ENCODE measurements at places on chromosomes 5 and 9.
A peak's percentile ranks its signal among the peaks of the same experiment; 100 is the strongest.

DNA sequence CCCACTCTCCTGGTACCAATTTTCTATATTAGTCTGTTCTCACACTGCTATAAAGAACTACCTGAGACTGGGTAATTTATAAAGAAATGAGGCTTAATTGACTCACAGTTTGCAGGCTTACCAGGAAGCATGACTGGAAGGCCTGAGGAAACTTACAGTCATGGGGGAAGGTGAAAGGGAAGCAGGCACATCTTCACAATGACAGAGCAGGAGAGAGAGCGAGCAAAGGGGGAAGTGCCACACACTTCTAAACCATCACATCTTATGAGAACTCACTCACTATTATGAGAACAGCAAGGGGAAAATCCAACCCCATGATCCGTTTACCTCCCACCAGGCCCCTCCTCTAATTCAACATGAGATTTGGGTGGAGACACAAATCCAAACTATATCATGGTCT lies 72.2 kb downstream of the ATG10 start:
- no peak for DNase-seq

DNA sequence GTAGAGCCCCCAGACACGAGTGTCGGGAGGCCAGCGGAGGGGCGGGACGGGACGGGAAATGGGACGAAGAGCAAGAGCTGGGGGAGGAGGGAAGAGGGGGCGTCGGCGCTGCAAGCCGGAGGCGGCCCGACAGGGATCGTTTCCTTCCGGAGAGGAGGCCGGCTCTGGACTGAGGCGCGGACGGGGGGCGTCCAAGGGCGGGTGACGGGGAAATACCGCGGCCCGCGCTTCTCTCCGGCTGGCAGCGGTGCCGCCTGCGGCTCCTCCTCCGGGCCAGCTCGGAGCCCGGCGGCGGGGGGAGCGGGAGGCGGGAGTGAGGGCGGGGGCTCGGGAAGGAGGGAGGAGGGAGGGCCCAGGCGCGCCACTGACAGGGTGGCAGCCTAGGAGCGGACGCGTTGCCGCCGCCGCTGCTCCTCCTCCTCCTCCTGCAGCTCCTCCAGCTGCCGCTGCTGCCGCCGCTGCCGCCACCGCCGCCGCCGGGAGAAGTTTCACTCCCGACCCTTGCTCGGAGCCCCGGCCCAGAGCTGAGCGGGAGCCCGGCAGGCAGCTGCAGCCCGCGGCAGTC lies at the start of gene CHSY3:
Gene CHSY3 (plus strand): TSS at position 364 of the 565 bp plus-strand sequence.
- no peak for DNase-seq

DNA sequence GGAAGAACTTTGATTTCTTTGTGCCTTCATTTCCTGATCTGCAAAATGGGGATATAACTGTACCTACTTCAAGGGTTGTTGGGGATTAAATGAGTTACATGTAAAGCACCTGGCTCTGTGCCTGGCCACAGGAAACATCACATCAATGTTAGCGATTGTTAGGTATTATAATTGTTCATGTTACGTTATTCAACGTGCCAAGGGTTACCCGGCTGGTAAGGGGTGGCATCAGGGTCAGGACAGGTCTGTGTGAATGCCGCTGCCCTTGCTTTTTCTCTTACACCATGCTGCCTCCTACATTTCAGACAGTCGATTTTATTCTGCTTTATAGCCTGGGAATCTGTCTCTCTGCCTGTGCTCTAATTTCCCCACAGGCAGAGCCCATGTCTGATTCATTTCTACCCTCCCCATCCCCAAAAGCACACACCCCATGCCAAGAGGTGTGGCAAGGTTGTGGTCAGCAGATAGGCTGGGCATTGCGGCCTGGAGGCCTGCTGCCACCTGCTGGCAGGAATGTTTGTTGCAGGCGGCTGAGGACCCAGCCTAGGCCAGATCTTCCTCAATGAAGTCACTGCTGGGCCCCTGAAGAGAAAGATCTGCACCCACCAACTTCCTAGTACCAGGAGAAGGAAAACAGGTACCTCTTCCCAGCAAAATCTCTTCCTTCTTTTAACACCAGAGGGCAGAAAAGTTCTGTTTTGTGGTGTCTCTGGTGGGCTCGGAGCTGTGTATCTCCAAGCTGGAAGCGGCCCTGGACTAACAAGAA lies 5.3 kb downstream of the ANKS6 start:
- DNase-seq = peak; percentile 29

DNA sequence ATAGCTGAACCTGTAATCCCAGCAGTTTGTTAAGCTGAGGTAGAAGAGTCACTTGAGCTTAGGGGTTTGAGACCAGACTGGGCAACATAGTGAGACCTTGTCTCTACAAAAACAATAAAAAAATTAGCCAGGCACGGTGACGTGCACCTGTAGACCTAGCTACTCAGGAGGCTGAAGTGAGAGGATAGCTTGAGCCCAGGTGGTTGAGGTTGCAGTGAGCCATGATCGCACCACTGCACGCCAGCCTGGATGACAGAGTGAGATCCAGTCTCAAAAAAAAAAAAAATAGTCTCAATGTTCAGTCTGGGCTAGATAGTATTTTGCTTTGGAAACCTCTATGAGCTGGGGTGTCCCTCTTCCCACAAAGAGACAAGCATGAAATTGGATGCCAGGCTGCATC lies 51.9 kb upstream of the IQGAP2 start:
- no peak for DNase-seq

DNA sequence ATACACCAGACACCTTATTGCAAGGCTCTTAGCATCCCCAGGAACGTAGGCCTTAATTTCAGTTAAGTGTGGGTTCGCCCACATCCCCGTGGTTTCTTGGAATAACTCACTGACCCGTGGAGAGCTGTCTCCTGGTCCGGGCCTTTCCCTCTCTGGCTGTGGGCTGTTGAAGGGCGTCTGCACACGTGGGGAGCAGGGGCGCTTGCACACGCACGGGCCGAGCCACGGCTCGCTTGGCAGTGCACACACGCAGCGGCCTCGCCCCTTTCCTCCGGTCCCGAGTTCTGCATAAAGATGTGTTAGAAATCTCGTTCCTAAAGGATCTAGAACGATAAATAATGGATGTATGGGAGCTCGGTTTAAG lies 141.9 kb downstream of the PBX3 start:
- DNase-seq = no peak

GRCh38 chr5:133531178-133531577 lies 81.2 kb downstream of the FSTL4 start:
- DNase-seq = no peak

GRCh38 chr5:57658018-57658417 lies 175.4 kb upstream of the ACTBL2 start:
- DNase-seq = no peak

- no peak for DNase-seq
Observed at GRCh38 chr9:123287639-123288038, 19.3 kb upstream of the STRBP start.

DNA sequence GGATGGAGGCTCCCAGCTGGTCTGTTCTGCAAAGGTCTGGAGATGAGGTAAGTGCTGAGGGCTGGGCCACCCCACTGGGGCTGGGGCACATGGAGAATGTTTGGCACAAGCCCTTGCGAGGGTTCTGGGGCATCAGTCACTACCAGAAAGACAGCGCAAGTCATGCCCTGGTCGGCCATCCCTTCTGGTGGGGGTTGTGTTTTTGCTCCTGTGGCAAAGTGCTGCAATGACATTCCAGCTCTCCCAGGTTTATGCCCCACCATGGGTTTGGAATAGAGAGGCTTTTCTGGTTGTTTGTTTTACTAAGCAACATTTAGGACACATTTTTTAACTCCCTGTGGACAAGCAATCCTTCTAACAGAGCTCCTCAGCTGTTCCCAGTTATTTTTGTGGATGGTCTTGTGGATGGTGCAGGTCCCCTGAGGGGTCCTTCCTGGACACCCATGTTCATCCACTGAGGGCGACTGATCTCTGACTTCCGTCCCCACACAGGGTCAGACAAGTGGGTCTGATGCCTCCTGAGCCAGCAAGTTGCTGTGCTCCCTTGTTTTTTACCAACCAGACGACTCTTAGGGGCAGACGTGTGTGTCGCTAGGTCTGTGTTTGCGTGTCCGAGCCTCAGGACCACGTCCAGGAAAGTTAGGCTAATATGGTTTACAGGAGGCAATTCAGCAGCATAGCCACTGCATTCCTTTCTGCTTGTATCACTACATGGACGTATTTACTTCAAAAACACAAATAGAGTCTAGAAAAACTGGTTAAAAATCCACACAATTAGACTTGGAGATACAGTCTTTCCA lies 64.9 kb upstream of the ECM2 start:
- DNase-seq = no peak

- DNase-seq = no peak
Observed at GRCh38 chr9:136147890-136148714, 29.4 kb upstream of the TMEM250 start.

DNA sequence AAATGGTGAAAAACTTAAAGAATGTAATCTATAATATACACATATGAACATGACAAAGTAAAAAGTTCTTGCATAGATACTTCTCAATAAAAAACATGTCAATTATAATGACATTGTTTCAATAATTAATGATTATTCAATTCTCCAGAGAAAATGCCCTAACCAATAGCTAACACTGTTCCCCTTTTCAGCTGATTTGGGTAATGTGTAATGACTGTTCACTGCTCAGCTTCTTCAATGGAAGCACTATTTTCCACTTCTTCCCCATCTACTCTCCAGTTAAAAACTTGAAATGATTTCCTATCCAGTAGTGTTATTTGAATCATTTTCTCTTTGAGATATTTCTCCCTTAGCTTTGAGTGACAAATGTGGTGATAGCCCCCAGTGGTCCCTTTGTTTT lies 62.3 kb downstream of the CEP120 start:
- DNase-seq = no peak

DNA sequence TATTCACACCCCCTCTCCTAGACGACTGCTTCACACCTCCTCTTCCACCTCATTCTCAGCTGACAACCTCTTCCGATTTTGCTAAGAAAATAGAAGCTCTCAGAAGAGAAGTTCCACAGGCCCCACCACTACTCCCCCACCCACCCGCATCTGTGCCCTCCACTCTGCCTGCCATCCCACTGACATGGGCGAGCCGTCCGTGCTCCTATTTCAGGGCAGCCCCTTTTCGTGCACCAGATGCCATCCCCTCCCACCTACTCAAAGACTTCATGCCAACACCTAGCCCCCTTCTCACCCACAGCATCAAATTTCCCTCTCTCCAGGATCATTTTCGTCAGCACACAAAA lies 34.6 kb upstream of the JADE2 start:
- no peak for DNase-seq

GRCh38 chr5:128015478-128015877 lies 68.1 kb upstream of the SLC12A2 start:
- no peak for DNase-seq

DNA sequence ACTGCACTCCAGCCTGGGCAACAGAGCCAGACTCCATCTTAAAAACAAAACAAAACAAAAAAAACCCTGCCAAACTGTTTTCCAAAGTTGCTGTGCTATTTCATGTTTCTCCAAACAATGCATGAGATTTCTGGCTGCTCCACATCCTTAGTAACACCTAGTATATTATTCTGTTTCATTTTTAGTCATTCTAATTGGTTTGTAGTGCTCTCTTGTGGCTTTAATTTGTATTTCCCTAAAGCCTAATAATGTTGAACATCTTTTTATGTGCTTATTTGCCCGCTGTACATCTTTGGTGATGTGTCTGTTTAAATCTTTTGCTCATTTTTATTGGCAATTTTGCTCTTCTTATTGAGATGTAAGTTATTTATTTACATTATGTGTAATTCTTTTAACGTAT lies 18.4 kb upstream of the TTC1 start:
- no peak for DNase-seq

DNA sequence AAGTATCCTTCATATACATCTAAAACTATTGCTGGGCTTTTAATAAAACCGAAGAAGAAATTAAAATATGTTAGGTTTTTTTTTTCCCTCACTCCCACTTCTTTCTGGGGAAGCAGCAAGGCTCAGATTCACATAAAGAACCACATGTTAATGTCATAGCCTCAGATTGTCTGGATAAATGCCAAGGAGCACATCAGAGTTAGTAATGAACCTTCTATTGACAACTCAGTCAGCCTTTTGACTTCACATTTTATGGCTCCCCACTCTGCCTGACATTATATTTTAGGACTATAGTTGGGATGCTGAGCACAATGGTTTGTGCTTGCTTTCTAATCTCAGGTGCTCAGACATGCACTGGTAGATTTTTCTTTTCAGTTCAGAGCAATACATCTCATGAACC lies 21.8 kb downstream of the DMAC1 start:
- no peak for DNase-seq

GRCh38 chr5:142813220-142813619 lies 43.0 kb downstream of the ARHGAP26 start:
- DNase-seq = no peak

DNA sequence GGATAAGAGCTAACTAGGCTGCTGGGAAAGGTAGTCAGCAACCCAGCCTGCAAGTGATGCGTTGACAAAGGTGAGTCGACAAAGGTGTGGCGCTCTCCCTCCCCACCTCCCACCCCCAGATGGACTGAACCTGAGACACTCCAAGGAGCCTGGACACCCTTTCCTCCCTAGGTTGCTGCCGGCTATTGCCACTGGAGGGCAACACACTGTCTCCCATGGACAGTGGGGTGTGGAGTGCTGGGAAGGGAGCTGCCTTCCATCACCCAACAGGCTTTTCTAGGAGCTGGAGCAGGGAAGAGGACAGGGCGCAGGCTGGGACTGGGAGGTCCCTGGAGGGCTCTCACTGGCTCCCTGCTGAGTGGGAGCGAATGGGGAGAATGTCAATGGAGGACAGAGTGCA lies 75.4 kb upstream of the ARAP3 start:
- DNase-seq = no peak

DNA sequence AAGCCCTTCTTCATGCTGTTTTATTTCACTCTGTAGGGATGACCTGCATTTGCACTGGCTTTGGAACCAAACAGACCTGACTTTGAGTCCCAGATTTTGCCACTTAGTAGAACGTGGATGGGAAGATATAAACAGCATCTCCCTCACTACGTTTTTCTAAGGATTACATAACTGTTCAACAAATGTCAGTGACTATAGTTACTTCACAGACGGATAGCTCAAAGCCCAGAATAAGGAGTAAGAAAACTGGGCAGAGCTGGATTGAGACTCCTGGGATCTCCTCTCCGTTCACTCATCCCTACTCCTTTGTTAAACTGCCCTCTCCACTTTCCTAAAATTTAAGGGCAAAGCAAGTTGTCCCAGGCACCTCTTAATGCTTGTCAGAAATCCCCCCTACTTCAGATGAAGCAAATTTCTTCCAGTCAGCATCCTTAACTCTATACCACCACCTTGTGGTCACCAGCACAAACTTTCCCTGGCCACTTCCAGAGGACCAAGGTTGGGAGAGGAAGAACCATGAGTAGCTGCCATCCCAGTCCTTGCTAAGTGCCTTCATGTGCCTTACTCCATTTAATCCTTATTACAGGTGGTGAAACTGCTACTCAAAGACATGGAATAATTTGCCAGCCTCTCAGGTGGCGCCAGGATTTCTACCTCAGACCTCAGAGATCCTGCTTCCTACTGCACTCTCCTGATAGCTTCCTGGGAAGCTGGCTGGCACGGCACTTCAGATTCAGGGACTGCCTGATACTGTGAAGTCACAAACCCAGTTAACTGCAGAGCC lies 38.4 kb downstream of the EGR1 start:
- no peak for DNase-seq

- DNase-seq = peak; percentile 21
Observed at GRCh38 chr5:139565411-139566305, 4.5 kb downstream of the UBE2D2 start.
